NCI-H69 (cell line): ENCODE measurements at places on chromosomes 12 and 14.
A peak's percentile ranks its signal among the peaks of the same experiment; 100 is the strongest.

- DNase-seq, result no peak
Observed at GRCh38 chr12:132946246-132946820, 9.8 kb downstream of the ZNF605 start.

DNA sequence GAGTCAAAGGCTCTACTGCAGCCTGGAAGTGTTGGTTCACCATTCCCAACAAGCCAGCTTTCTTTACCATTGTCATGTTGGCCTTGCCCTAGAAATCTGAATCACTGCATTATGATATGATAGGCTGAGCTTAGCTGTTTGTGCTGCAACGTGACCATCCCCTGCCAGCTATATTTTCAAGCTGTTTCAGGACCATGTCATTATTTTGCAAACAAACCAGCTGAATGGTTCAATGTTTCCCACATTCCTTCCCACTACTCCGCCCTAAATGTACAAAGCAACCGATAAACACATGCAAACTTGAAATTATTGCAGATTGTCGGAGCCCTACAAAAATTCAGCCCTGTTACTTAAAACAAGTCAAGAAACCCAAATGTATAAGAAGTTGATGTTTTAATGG, 136.1 kb downstream of the KICS2 start:
- no peak for DNase-seq

GRCh38 chr14:52338051-52338681, 24.1 kb downstream of the PTGER2 start:
- peak; percentile 62 for DNase-seq

DNA sequence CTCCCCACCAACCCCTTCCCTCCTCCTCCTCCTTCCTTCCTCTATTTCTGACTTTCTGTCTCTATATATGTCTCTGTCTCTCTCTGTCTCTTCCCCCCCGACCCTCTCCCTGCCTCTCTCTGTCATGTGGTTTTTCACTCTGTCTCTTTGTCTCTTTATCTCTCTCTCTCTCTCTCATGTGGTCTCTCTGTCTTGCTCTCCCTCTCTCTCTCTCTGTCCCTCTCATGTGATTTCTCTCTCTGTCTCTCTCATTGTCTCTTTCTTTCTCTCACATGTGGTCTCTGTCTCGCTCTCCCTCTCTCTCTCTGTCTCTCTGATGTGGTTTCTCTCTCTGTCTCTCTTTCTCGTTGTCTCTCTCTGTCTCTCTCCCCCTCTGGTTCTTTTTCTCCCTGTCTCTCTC, 59.3 kb downstream of the PHETA1 start:
- DNase-seq, result no peak

GRCh38 chr12:15634010-15634683, 155.0 kb downstream of the EPS8 start:
- DNase-seq, result no peak

GRCh38 chr12:47576289-47576945, 129.4 kb downstream of the RPAP3 start:
- DNase-seq, result peak; percentile 99

GRCh38 chr12:32052212-32052713, 54.4 kb upstream of the BICD1 start:
- DNase-seq, result no peak

DNA sequence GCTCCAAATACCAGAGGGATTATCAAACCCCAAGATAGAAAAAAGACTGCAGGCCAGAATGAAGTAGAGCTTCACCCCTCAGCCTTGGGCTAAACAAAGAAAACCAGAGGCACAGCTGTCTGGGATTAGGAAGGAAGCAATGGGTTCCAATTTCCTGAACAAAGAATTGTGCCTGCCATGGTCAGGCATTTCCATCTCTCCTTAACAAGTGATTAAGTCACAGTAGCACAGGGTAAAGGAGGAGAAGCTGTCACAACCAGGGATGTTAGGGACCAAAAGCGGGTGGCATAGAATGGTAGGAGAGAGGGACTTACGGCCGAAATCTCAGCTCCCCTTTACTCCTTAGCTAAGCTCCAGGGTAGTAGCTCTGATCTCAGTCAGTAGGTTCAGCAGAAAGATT, 33.9 kb downstream of the SPTLC2 start:
- peak; percentile 22 for DNase-seq

DNA sequence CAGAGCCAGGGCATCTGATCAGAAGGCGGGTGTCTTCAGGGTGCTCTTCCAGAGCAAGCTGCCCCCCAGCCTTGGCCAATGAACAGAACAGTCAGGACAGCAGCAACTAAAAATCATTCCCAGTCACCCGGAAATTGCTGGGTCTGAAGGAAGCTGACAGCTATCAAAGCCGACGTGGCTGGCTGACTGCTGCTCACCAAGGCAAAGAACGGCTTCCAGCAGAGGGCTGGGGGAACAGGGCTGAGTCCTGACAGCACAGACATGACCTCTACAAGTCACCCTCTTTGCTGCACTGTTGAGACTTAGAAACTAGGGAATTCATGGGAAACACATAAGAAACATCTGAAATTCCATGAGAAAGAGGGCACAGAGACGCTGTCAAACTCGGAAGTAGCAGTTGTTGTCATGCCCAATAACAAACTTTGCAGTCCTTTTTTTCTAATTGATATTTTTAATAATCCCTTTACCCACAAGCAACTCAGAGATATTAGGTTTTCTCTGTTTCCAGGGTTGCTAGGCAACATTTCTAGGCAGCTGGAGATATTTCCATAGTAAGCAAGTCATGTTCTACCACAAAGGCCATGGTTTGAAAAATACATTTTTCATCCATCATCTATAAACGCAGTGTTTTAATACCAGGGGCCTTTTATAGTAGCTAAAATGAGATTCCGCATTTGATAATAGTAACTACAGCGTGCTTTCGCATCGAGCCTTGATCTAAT, 365.2 kb downstream of the SEC23A start:
- no peak for DNase-seq

GRCh38 chr14:78752518-78753188, 582.5 kb downstream of the NRXN3 start:
- DNase-seq, result peak; percentile 37

GRCh38 chr14:34018564-34019244, 67.8 kb upstream of the EGLN3 start:
- DNase-seq, result no peak

DNA sequence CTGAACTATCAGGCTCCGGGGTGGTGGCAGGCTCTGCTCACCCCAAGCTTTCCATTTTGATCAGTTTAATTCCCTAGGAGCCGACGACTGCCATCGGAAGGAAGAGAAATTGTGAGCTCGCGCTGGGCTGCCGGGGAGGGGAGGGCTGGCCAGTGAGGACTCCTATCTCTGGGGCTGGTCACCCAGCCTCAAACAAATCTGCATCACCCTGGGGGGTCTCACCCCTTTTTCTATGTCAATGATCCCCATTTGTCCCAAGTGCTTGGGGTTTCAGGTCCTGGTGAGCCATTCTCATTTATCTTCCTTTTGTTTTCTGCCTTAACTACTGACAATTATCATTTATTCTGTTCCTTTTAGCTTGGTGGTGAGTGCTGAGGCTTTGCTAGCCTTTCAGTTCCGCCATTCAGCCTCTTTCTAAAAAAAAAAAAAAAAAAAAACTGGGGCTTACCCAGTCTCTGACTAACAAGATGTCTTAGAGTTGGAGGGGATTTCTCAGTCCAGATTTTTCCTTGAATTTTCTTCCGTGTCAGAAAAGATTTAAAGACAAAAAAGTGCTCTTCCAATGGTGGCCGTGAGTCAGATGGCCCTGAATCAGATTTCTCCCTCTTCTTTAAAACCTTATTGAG, 22.8 kb upstream of the USP44 start:
- DNase-seq, result no peak

- no peak for DNase-seq
Observed at GRCh38 chr12:15494329-15495046, 172.2 kb downstream of the PTPRO start.

- no peak for DNase-seq
Observed at GRCh38 chr14:59013672-59014298, 174.7 kb upstream of the DAAM1 start.

DNA sequence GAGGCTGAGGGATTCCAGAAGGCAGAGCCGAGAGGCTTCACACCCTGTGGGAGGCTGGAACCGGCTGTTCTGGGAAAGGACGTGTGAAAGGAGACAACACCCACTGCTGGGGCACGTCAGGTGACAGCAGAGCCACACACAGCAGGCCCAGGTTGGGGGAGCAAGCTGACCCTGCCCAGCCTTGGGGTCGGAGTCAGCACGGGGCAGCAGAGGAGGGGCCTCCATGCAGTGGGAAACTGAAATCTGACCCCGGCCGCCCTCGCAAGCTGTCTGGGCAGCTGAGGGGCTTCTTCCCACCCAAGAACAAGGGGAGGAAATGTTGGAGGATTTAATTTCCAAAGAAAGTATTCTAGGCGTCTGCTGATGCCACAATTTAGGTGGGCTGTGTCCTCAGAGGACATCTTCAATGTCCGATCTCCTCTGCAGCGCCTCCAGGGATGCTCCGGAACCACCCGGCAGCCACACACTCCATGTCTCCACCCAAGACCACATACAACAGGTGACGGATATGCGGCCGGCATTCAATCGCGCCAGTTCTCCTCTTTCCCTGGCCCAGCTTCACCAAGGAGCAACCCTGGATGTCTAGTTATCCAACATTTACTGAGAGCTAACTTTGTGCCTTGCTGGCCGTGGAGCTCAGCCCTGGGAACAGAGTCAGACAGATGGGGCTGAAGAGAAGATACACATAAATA, 30.7 kb downstream of the SNRNP35 start:
- no peak for DNase-seq

DNA sequence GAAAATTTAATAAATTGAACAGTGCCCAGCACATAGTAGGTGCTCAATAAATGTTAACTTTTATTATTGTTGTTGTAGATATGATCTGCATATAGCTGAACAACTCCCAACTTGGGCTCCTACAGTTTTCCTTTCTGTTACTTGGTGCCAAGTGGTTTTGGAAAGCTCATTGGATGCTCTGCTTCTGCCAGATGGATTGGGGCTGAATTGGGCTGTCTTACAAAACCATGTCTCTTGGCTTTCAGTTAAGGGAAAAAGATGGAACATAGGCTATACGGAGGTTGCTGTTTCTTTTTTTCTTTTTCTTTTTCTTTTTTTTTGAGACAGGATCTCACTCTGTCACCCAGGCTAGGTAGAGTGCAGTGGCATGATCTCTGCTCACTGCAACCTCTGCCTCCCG, 140.7 kb upstream of the PWP1 start:
- DNase-seq, result no peak

DNA sequence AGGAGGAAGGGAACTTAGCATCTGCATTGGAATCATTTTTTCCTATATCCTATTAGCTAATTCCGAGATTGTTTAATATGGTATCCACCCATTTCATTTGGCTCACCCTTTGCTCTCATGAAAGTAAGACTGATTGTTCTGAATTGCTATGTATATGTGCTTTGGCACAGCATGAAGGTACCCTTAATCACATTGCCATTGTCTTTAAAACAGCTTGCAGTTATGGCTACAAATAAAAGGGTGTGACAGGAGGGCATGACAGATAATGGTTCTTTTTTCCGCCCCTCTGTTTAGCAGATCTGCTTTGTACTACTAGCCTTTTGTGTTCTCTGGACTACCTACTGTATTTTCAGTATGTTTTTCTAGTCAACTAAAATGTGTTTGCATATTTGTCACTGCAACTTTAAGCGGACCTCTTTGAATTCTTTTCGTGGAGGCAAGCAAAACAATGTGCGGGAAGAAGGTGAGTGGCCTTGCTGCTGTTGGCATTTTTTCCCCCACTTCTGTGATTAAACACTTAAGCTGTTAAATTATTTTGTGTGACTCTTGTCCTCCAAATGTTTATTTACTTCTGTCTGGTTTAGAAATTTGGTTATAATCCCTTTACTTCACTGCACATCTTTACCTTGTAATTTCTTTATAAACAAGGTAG, 35.8 kb downstream of the FBXO34 start:
- DNase-seq, result peak; percentile 98

DNA sequence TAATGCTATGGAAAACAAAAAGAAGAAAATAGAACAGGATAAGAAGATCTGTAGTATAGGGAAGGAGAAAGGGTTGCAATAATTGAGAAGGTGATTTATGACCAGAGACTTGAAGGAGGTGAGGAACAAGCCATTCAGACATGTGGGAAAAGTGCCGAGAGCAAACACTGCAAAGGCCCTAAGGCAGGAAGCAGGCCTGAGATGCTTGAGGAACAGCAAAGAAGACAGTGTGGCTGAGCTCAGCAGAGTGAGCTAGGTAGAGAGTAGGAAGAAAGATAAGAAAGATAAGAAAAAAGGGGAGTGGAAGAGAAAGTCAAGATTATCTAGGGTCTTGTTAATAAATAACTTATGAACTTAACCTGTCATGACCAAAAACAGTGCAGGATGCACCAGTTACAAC, 671.8 kb downstream of the RPS29 start:
- no peak for DNase-seq

DNA sequence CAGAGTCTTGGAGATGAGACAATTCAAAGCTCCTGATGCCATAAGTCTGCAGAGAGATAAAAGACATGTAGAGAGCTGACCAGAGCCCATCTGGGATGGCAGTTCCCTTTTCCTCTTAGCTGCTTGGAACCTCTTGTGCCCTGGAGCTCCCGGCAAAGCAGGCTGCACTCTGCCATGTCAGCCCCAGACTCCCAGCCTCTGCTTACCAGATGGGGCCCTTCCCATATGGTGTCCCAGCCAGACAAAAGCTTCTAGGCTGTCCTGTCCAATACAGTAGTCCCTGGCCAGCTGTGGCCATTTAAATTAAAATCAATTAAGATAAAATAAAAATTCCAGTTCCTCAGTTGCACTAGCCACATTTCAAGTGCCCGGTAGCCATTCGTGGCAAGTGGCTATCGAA, 303.9 kb downstream of the TTC6 start:
- peak; percentile 22 for DNase-seq

GRCh38 chr14:99664058-99664936, 19.4 kb downstream of the HHIPL1 start:
- DNase-seq, result peak; percentile 92

GRCh38 chr12:125544960-125545359, 479.7 kb downstream of the AACS start:
- DNase-seq, result no peak

- peak; percentile 60 for DNase-seq
Observed at GRCh38 chr12:52358575-52359350, 8.5 kb downstream of the KRT85 start.

DNA sequence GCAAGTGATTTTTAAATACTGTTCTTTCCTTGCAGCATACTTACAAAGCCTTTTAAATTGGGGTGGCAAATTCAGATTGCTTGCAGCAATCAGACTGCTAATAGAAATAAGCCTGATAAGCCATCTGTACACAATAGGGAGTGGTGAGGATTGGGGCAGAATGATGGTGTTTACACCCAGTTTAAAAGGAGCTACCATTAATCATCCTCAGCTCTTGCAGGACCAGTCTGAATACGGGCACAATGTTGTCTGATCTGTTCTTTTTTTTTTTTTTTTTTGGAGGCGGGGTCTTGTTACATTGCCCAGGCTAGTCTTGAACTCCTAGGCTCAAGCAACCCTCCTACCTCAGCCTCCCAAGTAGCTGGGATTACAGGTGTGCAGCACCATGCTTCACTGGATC, 50.1 kb upstream of the REP15 start:
- no peak for DNase-seq
